Immature natural killer cell (primary cell): ENCODE measurements at places on chromosomes 12 and 14.

DNA sequence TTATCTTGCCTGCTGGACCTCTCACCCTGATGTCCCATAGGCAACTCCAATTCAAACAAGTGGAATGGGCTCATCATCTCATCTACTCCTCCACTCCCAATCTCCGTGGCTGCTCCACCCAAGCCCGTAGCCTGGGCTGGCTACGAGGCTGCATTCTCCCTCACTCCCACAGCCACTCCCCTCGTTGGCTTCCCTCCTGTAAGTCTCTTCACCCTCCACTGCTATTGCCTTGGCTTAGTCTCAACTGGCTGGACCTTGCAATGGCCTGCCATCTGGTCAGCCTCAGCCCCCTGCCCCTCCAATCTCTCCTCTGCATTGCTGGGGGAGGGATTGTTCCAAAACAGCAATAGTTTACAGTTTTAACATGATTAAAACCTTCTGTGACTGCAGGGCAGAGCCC lies 44.4 kb upstream of the PELI2 start:
- no peak for DNase-seq

GRCh38 chr12:6361834-6362233 lies 13.5 kb downstream of the SCNN1A start:
- DNase-seq: no peak

- peak; percentile 24 for DNase-seq
Observed at GRCh38 chr12:124687917-124688316, 120.5 kb upstream of the NCOR2 start.

DNA sequence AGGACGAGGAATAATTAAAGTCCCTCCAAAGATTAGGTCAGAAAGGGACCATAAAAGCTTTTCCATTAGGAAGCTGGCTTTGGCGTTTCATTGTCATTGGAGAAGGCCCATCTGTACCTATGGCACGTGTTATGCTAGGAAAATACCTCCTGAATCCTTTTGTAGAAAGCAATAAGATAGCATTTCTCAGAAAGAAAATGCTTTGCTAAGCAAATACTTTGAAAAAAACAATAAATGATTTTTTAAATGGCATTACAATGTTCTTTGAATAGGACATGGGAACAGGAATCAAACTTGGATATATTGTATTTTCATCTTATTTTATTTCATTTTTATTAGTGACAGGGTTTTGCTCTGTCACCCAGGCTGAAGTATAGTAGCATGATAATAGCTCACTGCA lies 967.7 kb downstream of the NRXN3 start:
- DNase-seq: no peak

- no peak for DNase-seq
Observed at GRCh38 chr14:45258805-45259204, 5.8 kb upstream of the MIS18BP1 start.

GRCh38 chr12:76976777-76977382 lies 88.5 kb downstream of the E2F7 start:
- DNase-seq: no peak

DNA sequence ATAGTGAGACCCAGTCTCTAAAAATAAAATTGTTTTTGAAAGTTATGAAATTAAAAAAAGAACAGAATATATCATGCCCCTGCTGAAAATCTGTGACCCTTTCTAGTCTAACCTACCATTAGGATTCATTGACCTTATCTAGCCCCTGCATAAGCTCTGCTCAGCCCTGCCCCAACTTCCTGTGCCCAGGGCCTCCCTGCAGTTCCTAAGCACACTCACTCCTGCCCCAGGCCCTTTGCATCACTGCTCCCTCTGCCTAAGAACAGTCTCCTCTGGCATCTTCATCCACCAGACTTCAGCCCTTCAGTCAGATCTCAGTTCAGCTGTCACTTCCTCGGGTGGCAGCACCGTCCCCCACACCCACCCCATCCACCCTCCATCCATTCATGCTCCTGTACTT lies 55.4 kb downstream of the SCARB1 start:
- no peak for DNase-seq

DNA sequence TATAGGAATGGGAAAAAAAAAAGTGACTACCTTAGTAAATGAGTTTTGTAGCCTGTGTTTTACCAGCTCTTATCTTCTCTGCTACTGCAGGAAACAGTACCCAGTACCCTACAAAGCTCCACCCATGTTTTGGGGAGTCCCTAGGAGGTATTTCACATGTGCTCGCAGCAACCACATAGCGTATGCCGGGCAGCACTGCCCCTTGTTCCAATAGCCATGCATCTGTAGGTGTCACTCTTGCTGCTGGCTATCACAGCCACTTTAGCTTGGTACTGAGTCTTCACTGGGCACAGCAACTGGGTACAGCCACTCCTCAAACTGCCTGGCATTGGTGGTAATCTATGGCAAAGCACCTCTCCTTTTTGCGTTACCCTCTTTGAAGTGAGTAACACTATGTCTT lies 2.0 kb upstream of the MDM1 start:
- DNase-seq: peak; percentile 28

DNA sequence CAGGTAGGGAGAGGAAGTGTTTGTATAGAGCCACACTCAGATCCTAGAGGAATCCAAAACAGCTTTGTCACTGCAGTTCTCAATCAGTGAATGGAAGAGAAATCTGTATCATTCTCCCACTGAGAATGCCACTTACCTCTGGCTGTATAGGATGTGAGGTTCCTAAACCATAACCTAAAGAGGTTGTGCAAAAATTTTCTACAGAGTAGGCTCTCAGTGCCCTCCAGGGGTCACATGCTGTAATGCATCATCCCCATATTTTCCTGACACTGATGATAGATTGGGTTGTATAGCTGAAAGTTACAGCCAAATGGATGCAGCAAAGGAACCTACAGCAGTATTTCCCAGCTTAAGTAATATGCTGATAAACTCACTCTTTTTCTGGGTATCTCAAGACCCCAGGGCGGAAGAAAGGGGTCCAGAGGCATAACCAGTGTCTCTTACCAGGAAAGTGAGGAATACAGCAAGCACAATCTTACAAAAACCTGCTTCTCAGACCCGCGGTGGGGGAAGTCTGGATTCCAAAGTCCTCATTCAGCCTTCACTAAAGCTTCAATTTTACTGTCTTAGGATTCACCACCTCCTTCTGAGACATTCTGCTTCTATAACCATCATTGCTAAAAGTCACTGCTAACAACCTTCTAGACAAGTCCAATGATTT lies 3.8 kb downstream of the BCDIN3D start:
- DNase-seq: peak; percentile 29

DNA sequence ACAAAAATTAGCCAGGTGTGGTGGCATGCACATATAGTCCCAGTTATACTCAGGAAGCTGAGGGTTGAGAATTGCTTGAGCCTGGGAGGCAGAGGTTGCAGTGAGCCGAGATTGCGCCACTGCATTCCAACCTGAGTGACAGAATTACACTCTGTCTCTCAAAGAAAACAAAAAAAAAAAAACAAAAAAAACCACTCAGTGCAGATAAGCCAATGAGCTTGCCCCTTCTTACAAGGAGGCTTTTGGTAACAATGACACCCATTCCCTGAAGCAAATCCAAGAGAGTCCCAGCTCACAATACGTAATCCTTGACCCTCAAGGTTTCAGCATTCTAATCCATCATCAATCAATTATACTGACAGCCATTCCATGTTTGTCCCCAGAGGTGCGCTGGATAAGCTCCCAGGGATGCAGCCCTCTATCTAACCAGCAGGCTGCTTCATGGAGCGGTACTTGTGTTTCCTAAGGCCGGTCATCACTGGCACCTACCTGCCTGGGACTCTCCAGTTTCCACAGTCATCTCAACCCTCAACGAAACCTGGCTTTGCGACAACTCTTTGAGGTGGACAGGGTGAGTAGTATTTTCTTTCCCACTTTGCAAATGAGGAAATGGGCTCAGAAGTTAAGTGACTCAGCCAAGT lies 12.4 kb downstream of the GCN1 start:
- DNase-seq: no peak

GRCh38 chr12:104736307-104736706 lies 221.8 kb downstream of the SLC41A2 start:
- no peak for DNase-seq

DNA sequence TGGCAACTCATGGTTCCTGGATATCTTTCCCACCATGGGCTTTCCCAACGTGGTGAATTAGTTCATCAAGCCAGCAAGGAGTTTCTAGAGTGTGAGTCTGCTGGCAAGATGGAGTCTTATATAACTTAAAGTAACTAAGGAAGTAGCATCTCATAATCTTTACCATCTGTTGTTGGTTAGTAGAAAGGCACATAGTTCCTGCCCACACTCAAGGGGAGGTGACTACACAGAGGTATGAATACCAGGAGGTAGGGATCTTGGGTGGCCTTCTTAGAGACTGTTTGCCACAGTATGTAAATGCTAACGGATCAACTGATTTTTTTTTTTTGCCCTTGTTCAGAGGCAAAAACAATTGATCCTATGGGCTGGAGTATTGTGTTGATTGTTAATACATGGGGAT lies 446.9 kb downstream of the ATP23 start:
- no peak for DNase-seq

- no peak for DNase-seq
Observed at GRCh38 chr14:55927028-55927427, 191.2 kb upstream of the PELI2 start.

- peak; percentile 12 for DNase-seq
Observed at GRCh38 chr14:67166450-67166853, 22.8 kb upstream of the GARIN2 start.

DNA sequence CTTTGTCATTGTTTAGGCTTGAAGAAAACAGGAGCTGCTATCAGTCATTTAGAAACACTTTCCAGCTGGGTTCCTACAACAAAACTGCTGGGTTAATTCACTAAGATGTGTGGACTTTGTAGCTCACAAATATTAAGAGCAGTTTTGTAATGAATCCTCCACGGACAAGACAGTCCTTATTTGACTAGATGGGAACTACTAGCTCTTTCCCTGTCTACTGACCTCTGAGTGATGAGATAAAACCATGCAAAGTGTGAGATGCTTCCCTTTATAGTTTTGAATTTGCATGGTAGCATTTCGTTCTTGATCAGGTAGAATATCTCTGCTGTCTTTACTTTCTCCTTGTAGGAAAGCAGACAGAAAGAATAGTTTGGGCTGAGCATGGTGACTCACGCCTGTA lies 72.9 kb upstream of the STXBP6 start:
- no peak for DNase-seq

GRCh38 chr14:94517641-94518257 lies 8.5 kb upstream of the SERPINA12 start:
- DNase-seq: no peak

- no peak for DNase-seq
Observed at GRCh38 chr12:90729736-90730135, 225.2 kb downstream of the CCER1 start.

- no peak for DNase-seq
Observed at GRCh38 chr12:104935886-104936285, 22.2 kb downstream of the SLC41A2 start.

- no peak for DNase-seq
Observed at GRCh38 chr14:37901978-37902377, 305.7 kb upstream of the SSTR1 start.

GRCh38 chr14:95261616-95262510 lies 57.8 kb downstream of the CLMN start:
- DNase-seq: no peak

DNA sequence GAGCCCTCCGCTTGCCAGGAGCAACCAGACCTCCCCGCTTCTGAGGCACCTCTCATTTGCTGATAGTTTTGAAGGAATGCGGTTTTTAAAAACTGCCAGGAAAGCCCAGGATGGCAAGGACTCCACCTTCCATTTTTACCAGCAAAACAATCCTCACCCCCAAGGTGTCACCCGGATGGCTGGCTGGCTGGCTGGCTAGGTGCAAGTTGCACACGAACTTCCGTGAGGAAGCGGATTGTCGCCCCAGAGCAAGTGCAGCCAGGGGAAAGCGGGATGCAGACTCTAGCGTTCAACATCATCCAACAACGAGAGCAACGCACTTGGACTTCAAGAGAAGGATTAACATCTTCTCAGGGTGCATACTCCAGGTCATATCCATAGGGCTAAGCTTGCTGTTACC lies 125.4 kb downstream of the RIMBP2 start:
- DNase-seq: no peak

DNA sequence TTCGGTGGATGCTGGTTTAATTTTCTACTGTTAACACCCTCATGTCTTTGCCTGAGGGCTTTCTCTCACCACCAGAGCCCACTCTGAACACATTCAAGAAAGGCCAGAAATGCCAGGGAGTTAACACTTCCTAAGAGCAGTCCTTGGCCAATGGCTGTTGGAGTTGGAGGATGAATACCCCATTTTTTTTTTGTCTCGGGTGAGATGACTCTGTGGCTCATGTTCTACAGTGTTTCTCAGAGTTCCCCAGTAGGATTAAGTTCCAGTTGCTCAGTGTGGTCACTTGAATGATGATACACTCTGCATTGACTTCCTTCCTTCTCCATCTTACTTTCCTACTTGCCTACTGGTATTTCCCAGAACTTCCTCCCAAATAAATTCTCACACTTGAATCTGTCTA lies 65.8 kb downstream of the FOS start:
- DNase-seq: no peak

GRCh38 chr14:74620497-74620921 lies 8.5 kb upstream of the LTBP2 start:
- DNase-seq: peak; percentile 68

DNA sequence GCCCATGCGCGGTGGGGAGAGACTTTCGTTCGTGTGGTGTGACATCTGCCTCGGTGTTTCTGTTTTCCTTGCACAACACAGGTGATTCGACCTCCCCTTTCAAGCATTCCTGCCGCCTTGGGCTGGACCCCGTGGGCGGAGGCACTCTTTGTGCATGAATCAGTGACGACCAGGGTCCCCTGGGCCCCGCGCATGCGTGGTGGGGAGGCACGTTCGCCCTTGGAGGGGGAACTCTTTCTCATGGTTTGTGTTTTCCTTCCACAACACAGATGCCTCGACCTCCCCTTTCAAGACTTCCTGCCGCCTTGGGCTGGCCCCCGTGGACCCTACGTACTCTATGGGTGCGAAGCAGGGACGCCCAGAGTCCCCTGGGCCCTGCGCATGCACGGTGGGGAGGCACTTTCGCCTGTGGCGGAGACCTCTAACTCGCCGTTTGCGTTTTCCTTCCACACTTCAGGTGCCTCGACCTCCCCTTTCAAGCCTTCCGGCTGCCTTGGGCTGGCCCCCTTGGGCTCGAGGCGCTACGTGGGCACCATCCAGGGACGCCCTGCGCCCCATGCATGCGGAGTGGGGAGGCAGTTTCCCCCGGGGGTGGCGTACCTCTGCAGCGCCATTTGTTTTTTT lies 340.9 kb downstream of the ALG10 start:
- DNase-seq: no peak

DNA sequence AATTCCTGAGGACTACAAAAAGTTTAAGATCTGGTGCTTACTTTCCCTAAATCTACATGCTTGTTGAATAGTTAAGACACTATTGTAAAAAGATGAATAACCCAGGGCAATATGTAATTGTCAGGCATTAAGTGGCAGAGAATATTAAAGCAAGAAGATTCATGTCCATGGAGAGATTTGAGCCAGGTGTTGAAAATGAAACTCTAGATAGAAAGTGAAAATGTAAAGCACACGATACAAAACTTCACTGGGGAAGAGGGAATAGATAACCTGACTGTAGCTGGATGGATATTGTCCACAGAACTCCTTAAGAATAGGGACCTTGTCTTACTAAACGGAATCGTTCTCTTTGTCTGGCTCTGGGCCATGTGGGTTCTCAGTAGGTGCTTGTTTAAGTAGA lies 5.0 kb downstream of the CAND1 start:
- no peak for DNase-seq
